Progenitor cell of endocrine pancreas (in vitro differentiated cells): ENCODE measurements at places on chromosomes 2 and 18. TPM values are rescaled to one million over a fixed set of nuclear protein-coding genes. Genes with fewer than 3 reads are reported as not detected.

SERPINE2 gene
- 25.1 and 25.6 TPM in 2 replicates for total RNA-seq

CRYGC gene
- total RNA-seq = not detected in 2 replicates

- peak overlapping the region; percentile 17 for H3K27ac ChIP-seq
- H3K36me3 ChIP-seq = no peaks in the 10 kb centered on the region
- DNase-seq = no peak
- peaks cover 4% of the 10 kb centered on the region for H3K27me3 ChIP-seq
- no peak overlapping the region for H3K4me3 ChIP-seq
- H3K4me1 ChIP-seq = peaks cover 25% of the 10 kb centered on the region
These were observed 96.5 kb downstream of the ZFP36L2 start for GRCh38 chr2:43129676-43130547.

XDH gene
- total RNA-seq = 4.8 and 5.6 TPM in 2 replicates

GRCh38 chr2:202121532-202122162, 48.6 kb downstream of the KIAA2012 start:
- peaks cover 6% of the 10 kb centered on the region for H3K4me1 ChIP-seq
- no peak overlapping the region for H3K4me3 ChIP-seq
- no peak for DNase-seq
- H3K27ac ChIP-seq = peak overlapping the region; percentile 87
- H3K36me3 ChIP-seq = peaks cover 1% of the 10 kb centered on the region

GRCh38 chr18:78492813-78493371, 486.7 kb upstream of the SALL3 start:
- no peak for DNase-seq
- H3K27me3 ChIP-seq = peaks cover 2% of the 10 kb centered on the region
- no peak overlapping the region for H3K4me3 ChIP-seq
- no peak overlapping the region for H3K27ac ChIP-seq
- no peaks in the 10 kb centered on the region for H3K4me1 ChIP-seq

GRCh38 chr2:40844353-40845277, 392.7 kb upstream of the SLC8A1 start:
- H3K36me3 ChIP-seq = no peaks in the 10 kb centered on the region
- no peaks in the 10 kb centered on the region for H3K4me1 ChIP-seq
- no peaks in the 10 kb centered on the region for H3K27me3 ChIP-seq
- DNase-seq = no peak
- H3K27ac ChIP-seq = no peak overlapping the region
- H3K4me3 ChIP-seq = no peak overlapping the region

DSG4 gene
- not detected in 2 replicates for total RNA-seq

DNA sequence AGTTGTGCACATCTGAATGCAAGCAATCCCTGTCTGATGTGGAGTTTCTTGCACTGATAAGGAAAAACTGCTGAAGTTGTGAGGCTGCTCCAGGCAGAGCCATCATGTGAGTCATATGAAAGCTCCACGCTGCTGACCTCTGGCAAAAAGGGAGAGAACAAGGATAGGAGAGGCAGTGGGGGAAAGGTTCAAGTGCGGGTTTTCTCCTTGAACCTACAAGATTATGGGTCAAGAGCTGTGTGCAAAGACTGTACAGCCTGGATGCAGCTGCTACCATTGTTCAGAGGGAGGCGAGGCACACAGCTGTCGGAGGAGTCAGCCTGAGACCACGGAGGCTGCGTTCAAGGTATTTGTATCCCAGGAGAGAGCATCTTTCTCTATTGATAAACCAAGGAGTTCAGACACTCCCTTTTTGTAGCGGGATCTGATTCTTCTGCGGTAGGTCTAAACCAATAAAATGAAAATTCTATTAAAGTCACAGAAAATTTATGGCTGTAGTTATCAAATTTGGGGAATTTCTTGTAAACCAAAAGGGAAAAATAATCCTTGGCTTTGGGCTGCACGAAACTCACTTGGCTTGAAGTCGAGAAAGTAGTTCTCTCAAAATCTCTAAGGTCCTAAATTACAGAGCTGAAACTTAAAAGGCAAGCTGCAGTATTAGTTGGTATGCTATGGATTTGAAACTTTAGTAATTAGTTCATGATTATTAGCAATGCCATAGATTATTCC, at the start of gene CDK15:
TSS of gene CDK15 (plus strand) at position 96 of the 729 bp plus-strand sequence. CDS start at position 224, 128 bp downstream.
- H3K4me3 ChIP-seq = no peak within 1 kb of the TSS
- no peaks in the 10 kb centered on the region for H3K36me3 ChIP-seq
- peaks cover 26% of the 10 kb centered on the region for H3K4me1 ChIP-seq
- H3K27ac ChIP-seq = no peak within 1 kb of the TSS
- DNase-seq = no peak
- H3K27me3 ChIP-seq = peaks cover 3% of the 10 kb centered on the region

DNA sequence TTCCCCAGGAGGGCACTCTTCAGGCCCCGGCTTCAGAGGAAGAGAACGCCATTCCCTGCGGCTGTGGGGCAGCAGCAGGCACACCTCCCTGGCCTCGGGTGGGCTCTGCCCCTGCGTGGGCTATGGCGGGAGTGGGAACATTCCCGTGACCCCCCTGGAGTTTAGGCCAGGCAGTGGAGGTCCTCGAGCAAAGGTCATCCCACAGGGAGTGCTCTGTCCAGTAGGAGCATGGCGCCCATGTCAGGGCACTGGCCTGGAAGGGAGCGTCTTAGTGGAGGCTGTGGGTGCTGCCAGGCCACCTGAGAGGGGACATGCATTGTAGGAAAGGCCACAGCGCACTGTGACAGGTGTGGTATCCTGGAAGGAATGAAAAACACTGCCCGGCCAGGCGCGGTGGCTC, 9.2 kb upstream of the NFATC1 start:
- no peak overlapping the region for H3K4me3 ChIP-seq
- peaks cover 43% of the 10 kb centered on the region for H3K27me3 ChIP-seq
- no peak overlapping the region for H3K27ac ChIP-seq

SAG gene
- not detected in 2 replicates for total RNA-seq

DNA sequence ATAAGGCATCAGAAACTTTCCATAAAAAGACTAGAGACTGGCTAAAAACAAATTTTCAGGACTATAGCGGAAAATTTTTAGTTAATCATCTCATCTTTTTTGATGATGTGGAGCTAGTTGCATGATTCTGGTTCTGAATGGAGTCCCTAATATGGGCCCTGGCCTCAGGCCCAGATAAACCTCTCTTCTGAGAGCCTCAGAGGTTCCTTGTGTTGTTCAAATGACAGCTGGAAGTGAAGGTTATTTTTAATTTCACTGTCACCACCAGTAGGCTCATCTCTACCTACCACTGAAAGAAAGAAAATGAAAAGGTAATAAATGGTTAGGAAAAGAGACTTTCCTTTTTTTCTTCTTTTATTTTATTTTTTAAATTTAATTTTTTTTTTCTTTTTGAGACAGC, 75.9 kb downstream of the EVA1A start:
- DNase-seq = no peak
- no peak overlapping the region for H3K27ac ChIP-seq
- H3K4me3 ChIP-seq = no peak overlapping the region
- H3K27me3 ChIP-seq = peaks cover 22% of the 10 kb centered on the region

- H3K36me3 ChIP-seq = no peaks in the 10 kb centered on the region
- H3K27ac ChIP-seq = no peak overlapping the region
- DNase-seq = no peak
- H3K4me1 ChIP-seq = no peaks in the 10 kb centered on the region
- H3K4me3 ChIP-seq = no peak overlapping the region
These were observed 7.7 kb upstream of the ARHGEF4 start for GRCh38 chr2:130829015-130829414.

UNC80 gene
- 3.1 and 4.3 TPM in 2 replicates for total RNA-seq

GRCh38 chr2:15747603-15748471, 156.2 kb downstream of the DDX1 start:
- no peak overlapping the region for H3K4me3 ChIP-seq
- no peaks in the 10 kb centered on the region for H3K36me3 ChIP-seq
- no peak for DNase-seq
- H3K4me1 ChIP-seq = peaks cover 9% of the 10 kb centered on the region

C1QL2 gene
- total RNA-seq = 0.14 and 0.24 TPM in 2 replicates

- peaks cover 37% of the 10 kb centered on the region for H3K4me1 ChIP-seq
- H3K27me3 ChIP-seq = peaks cover 7% of the 10 kb centered on the region
- no peaks in the 10 kb centered on the region for H3K36me3 ChIP-seq
- no peak for DNase-seq
- no peak overlapping the region for H3K4me3 ChIP-seq
- no peak overlapping the region for H3K27ac ChIP-seq
These were observed 93.6 kb downstream of the ZFP36L2 start for GRCh38 chr2:43132683-43133301.

LIMS2 gene
- 6.1 and 6.2 TPM in 2 replicates for total RNA-seq

GRCh38 chr2:3189076-3189591, 188.5 kb downstream of the EIPR1 start:
- H3K4me3 ChIP-seq = no peak overlapping the region
- no peak for DNase-seq
- peaks cover 7% of the 10 kb centered on the region for H3K36me3 ChIP-seq
- no peaks in the 10 kb centered on the region for H3K4me1 ChIP-seq
- H3K27me3 ChIP-seq = no peaks in the 10 kb centered on the region

DNA sequence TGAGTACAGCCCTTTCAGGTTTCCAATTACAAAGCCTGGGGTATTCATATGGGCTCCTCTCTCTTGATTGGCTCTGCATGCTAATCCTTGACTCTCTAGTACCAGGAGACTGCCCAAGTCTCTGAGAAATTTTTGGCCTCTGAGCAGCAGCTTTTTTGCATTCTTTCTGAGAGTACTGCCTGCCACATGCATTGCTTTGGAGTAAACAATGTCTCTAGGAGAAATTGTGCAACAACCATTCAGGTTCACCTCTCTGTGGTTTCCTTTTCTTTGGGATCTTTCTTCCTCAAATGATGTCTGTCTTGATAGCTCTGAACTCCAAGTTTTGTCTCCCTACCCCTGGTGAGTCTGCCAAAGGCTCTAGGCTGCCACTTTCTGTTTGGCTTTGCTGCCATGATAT, 115.8 kb upstream of the SETBP1 start:
- H3K36me3 ChIP-seq = no peaks in the 10 kb centered on the region
- peaks cover 1% of the 10 kb centered on the region for H3K4me1 ChIP-seq
- H3K4me3 ChIP-seq = no peak overlapping the region
- no peak overlapping the region for H3K27ac ChIP-seq
- no peaks in the 10 kb centered on the region for H3K27me3 ChIP-seq

DNA sequence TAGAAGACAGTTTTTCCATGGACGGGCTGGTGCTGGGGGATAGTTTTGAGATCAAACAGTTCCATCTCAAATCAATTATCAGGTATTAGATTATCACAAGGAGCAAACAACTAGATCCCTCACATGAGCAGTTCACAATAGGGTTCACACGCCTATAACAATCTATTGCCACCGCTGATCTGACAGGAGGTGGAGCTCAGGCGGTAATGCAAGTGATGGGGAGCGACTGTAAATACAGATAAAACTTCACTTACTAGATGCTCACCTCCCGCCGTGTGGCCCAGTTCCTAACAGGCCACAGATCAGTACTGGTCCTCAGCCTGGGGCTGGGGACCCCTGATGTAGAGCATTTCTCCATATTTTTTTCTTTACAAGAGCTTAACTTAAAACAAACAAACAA, 203.6 kb downstream of the CDH7 start:
- no peaks in the 10 kb centered on the region for H3K4me1 ChIP-seq
- DNase-seq = no peak
- H3K27ac ChIP-seq = no peak overlapping the region
- H3K27me3 ChIP-seq = peaks cover 26% of the 10 kb centered on the region
- no peak overlapping the region for H3K4me3 ChIP-seq

- no peak for DNase-seq
- H3K4me1 ChIP-seq = no peaks in the 10 kb centered on the region
- no peaks in the 10 kb centered on the region for H3K36me3 ChIP-seq
These were observed 1271.7 kb downstream of the CNTNAP5 start for GRCh38 chr2:125296742-125297141.

CYS1 gene
- total RNA-seq = 2.3 and 2.5 TPM in 2 replicates

DNA sequence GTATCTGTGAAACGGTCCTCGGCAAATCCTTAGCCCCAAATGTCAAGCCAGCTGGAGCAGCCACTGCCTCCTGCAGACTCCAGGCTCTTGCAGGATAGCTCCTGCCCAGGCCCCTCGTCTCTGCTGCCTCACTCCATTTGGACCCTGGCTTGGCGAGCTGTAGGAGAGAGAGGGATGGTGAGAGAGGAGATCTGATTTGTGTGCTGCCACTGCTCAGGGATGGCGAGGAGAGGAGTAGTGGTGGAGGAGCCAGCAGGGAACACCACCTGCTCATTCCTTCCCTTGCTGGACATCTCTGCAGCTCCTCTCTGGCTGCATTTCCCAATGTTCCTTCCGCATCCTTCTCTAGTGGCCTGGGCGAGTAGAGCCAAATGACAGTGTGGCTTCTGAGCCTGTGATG, 109.1 kb upstream of the NCK2 start:
- peaks cover 2% of the 10 kb centered on the region for H3K4me1 ChIP-seq
- H3K4me3 ChIP-seq = no peak overlapping the region
- H3K27ac ChIP-seq = no peak overlapping the region
- no peak for DNase-seq
- H3K27me3 ChIP-seq = peaks cover 19% of the 10 kb centered on the region
